ENCODE measurements at places on chromosomes 2 and 18.

DNA sequence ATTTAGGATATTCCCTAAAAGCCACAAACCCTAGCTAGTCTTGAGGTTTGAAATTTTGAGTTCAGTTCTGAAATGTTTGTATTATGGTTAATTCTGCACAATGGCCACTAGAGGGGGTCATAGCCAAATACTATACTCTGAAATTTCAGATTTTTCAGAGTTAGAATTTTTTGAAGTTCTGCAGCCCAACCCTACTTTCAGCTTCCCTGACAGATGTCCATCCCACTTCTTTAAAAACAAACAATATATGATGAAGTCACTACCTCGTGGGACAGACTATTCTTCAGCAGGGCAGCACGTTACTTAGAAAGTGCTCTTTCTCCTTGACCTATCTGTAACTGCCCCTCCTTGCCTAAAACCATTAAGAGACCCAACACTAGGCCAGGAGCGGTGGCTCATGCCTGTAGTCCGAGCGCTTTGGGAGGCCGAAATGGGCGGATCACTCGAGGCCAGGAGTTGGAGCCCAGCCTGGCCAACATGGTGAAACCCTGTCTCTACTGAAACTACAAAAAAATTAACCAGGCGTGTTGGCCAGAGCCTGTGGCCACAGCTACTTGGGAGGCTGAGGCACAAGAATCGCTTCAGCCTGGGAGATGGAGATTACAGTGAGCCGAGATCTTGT lies 48.2 kb upstream of the PAPOLG start:
- DNase-seq: no peak

- no peak for DNase-seq
Measured at GRCh38 chr2:169464466-169464865, 14.8 kb upstream of the BBS5 start.

- DNase-seq: no peak
Measured at GRCh38 chr2:99880148-99880963, 262.0 kb downstream of the AFF3 start.

DNA sequence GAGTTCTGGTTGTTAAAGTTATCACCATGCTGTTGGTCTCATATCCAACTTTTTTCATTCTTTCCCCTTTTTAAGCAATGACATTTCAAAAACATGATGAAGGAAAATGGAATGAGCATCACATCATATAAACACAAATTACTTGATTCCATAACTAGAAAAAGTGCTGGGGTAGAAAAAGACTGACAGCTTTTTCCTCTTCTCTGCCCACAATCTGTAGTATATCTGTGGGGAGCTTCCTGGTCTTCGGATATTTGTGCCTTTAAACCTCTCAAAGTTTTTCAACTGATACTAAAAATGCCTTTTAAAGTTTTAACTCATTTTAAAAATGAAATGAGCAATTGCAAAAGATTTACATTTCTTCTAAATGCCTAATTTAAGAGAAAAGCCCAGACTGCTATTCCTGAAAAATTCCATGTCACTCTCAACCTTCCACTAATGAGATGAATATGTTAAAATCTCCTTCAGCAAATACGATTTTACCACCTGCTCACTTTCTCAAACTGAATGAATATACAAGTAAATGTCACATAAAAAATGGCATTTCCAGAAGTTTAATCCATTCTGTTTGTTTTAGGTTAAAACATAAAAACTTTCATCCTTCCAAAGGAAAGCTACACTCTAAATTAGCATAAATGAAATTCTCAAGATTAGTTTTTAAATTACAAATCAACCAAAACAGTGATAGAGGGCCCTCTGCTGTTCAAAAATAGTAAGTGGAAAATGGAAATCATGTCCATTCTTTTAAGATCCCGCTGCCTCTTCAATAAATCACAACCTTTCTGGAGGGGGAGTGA lies 2.1 kb downstream of the DNAH7 start:
- DNase-seq: no peak

DNA sequence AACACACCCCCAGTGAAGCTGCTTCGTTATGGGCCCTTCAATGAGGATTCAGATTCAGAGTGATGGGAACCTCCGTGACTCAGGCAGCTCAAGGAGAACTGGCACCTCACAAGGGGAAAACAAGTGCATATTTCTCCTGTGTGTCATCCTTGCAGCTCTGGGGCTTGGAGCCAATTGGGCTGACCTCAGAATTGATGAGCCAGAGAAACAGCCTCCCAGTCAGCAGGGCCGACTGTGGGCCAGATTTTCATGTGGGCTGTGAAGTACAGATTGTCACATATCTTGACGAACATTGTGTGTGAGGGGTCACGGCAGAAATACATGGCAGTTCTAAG lies 189.6 kb upstream of the SP5 start:
- no peak for DNase-seq

DNA sequence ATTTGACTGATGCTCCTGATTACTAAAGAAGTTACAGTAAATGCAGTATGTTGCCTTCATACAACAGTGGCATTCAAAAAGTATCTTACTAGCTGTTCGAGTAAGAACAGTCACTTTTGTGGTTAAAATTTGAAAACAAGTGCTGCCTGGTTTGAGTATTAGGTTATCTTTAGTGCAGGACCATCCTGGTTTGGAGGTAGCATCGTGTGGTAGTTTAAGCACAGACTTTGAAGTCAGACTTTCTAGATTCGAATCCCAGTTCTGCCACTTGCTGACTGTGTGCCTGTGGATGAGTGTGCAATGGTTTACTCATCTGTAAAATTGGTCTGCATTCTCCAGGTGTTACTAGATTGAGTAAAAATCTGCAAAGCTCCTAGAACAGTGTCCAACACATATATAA lies 96.8 kb downstream of the SGPP2 start:
- no peak for DNase-seq

DNA sequence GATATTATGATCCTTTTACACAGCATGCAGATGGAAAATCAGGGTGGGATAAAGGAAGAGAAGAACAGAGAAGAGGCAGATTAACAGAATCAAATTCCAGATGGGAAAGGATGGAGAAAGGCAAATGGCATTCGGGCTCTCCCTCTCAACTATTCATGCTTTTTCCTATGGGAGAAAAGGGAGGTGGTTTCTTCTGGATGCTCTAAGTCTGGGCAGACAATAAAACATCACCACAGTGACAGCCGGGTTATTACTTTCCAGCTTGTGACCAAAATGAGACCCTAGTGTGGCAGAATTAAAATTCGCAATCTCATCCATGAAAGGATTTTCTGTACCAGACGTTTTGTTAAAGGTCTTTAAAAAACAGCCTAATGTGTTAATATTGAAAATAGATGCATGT lies 440.7 kb downstream of the RND3 start:
- no peak for DNase-seq

DNA sequence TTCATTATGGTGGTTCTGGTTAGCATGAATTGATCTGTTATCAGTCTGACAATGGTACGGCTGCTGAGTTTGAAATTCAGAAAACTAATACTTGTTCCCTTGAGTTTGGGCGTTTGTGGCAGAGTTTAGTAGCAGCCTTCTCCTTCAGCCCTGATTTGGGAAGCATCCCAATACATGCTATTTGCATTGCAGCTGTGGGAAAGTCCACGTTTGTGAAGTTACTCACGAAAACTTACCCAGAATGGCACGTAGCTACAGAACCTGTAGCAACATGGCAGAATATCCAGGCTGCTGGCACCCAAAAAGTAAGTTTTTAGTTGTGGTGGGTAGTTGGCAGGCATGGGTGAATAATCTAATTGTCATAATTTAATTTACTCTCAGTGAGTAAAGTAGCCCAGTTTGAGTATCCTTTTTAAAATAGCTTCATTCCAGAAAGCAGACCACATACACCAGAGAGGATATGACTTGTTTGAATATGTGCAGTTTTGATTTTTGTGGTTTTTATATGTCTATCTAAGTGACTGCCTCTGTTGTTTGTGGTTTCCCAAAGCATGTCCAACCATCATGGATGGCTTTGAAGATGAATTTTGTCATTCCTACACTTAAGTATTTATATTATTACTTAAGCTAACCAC lies 12.2 kb downstream of the DGUOK start:
- no peak for DNase-seq
